ENCODE measurements at places on chromosomes 2 and 18.
A peak's percentile ranks its signal among the peaks of the same experiment; 100 is the strongest.

GRCh38 chr2:165687426-165688002 lies 106.5 kb downstream of the GALNT3 start:
- no peak for DNase-seq

DNA sequence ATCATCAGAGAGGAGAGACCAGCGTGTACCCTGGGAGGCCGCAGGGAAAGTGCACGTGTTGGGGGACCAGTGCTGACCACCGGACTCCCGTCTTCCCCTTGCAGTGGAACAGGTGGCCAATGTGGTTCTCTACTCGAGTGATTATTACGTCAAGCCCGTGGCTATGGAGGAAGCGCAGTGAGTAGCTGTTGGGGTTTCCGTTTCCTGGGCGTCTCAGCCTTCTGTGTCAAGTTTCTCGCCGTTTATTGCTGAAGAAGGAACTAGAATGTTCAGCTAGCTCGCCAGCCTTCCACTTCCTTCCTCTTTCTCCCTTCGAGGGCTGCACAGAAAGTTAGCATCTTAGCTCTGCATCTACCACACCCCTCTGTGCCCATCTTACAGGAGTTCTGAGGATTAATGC lies 22.8 kb upstream of the DGKD start:
- DNase-seq, result no peak

- DNase-seq, result no peak
Measured at GRCh38 chr2:11869391-11869991, 123.1 kb downstream of the LPIN1 start.

- no peak for DNase-seq
Measured at GRCh38 chr2:229088966-229089700, 182.0 kb downstream of the PID1 start.

DNA sequence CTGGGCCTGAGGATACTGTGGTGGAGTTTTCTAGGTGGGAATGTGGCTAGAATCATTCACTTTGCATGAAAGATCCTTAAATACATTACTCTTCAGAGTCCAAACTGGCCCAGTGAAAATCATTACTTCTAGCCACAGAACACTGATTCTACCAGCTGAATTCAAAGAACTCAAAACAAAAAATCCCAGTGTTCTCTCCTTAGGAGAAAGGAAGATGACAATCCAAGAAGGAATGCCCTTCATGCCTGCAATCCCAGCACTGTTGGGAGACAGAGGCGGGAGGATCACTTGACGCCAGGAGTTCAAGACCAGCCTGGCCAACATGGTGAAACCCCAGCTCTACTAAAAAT lies 35.2 kb downstream of the FAM228A start:
- no peak for DNase-seq

DNA sequence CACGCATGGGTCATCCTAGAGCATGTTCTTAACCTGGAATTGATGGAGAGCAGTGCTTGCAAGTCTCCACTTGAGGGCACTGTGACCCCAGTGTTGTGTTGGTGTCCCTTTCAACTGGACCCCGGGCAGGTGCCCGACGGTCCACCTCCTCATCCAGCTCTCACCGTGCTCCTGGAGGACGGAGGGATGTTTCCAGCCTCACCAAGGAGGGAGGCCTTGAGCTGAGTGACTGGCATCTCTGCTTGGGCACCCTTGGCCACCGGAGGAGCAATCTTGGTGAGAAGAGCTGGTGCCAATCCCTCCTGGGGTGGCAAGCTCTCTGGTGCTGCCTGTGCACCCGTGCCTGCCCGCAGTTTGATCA lies 45.4 kb upstream of the ASB18 start:
- peak; percentile 47 for DNase-seq

DNA sequence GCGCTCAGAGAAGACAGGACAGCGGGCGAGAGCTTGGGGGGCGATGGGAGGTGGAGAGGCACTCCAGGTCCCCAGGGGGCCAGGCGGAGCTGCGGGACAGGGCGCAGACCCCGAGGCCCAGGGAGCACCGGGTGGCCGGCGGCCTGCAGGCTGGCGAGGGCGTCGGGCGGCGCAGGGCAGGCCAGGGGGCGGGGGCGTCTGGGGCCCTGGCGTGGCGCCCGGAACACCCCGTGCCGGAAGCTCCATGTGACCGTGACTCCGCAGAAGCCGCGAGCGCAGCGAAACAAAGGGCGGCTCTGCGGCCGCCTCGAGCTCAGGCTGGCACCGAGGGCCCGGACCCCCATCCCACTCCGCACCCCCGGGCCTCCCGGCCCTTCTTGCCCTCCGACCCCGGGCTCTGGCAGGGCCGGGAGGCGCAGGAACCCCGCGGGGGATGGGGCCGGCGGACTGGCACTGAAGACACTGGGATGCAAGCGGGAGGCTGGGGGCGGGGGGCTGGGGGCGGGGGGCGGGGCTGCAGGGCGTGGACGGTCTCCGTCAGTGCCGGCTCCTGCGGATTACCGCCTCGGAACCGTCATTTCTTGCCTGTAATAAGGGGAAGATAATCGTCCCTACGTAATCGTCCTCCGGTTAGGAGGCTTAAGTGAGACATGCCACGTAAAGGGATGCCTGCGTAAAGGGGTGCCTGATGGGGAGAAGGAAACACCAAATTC lies 19.1 kb downstream of the SH2D6 start:
- DNase-seq, result peak; percentile 92

DNA sequence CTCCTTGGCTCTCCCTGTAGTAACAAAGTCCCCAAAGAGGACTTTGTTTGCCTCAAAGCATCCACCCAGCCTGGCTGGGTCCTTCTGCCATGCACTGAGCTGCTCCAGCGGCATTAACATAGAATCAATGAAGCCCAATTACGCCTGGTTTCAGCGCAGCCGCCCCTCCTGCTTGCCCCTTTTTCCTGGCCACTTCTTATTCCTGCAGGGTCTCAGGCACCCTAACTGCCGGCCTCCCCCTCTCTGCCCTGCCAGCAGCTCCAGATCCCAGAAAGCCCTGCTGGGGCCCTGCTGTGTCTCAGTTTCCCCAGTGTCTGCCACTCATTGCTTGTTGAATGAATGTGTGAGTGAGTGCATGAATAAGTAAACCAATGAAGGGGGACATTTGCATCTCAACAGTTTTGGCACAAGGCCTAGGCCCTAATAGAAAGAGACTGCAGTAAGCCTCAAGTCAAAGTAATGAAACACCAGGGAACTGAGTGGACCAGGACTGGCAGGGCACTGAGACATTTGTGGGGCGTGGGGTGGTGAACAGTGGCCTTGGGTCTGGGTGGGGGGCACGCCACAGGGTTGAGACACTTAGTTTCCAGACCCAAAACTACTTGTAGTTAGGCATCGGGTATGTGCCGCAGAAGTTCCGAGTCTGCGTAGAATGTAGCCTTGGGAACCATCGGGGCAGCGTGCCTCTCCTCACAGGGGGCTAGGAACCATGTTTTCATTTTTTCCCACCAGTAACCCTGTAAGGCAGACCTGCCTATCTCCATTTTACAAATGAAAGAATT lies 60.6 kb downstream of the SMAD7 start:
- DNase-seq, result no peak

DNA sequence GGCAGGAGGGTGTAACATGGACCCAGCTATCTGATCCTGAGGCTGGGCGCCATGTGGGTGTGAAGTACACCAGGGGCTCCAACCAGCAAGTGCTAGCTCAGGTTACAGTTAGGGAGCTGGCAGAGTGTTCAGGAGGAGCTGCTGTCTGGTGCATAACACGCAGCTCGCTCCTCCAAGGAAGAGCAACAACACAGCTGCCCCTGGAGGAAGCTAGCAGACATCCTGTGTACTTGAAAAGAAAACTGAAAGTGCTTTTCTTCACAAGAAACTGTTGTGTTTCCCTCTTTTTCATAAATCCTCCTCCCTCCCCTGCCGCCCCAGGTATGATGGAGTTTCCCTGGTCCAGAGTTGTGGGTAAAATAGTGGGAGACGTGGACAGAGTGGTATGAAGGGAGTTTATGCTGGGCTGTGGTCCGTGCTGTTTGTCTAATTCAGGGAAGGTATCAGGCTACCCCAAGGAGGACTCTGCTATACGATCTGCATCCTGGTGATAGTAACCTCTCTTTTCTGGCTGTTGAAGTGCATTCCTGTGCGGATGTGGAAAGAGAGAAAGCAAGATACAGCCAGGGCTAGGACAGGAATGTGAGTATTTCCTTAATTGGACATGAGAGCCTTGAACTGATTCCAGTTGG lies 6.1 kb upstream of the LBH start:
- peak; percentile 47 for DNase-seq

GRCh38 chr2:124001696-124002430 lies 23.2 kb upstream of the CNTNAP5 start:
- DNase-seq, result no peak

DNA sequence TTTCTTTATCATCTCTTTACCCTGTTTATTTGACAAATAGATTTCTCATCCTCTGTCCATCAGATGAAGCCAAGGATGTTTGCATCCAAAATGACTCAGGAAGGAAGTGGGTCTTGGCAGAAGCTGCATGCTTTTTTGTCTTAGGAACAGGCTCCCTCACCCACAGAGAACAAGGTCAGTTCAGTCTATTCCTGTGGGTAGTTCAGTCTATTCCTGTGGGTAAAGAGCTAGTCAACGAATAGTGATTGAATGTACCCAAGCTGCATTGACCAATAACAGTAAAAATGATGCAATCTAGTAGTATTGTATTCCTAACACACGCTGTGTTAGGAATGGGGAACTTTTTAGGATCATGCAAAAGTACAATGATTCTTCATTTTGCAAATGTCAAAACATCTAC lies 290.8 kb upstream of the TANK start:
- peak; percentile 93 for DNase-seq

DNA sequence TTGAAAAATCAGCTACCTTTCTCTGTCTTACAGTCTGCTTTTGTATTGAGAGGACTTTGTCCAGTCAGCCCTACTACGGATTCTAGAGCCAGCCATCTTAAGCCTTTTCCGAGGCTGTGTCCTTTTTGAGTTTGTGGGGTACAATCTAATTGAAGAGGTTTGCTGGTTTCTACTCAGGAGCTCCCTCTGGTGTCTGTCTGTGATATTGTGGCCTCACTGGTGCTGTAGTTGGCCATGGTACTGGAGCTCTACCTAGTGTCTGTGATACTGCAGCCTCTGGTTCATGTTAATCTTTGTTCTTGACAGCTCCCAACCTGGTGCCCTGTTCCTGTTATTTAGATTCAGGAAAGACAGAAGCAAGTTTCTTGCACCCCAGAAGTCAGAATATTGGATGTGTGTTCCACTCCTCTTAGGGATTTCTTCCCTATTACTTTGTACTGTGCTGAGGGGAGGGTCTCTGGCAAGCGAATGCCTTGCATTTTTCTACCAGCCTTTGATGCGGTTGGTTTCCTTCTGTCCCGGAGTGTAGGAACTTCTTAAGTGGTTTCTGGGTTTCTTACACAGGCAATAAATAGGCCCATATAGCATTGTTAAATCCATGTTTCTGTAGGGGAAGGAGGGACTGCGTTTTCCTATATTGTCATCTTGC lies 78.5 kb downstream of the ACSL3 start:
- DNase-seq, result peak; percentile 67

GRCh38 chr2:103289105-103289725 lies 527.4 kb downstream of the TMEM182 start:
- no peak for DNase-seq
